ENCODE measurements at places on chromosomes 2 and 18.

- no peak for DNase-seq
Observed at GRCh38 chr2:158102446-158102845, 770 bp downstream of the UPP2 start.

DNA sequence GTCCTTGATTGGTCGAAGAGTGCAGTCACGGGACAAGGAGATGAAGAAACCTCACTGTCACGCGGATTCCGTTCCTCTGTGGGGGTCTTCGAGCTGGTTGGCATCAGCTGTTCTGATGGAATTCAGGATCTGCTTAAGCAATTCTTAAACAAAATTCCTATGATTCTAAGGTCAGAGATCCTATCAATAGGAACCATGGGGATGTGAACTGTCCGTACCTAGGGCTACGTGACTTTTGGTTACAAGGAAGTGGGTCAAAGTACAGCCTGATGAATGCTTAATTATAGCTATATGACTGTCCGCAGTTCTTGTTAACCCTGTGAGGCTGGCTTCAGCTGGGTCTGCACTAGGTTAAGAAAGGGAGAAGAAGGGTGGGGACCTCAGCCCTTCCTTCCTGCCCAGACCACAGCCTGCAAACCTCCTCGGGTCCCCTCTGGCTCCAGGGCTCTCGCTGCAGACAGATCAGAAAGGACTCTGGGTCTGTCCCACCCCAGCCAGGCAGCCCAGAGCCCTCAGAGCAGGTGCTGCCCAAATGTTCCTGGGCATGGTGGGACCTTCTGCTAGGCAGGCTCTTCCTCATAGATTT is 44.2 kb upstream of the TAF1B start:
- DNase-seq: no peak

DNA sequence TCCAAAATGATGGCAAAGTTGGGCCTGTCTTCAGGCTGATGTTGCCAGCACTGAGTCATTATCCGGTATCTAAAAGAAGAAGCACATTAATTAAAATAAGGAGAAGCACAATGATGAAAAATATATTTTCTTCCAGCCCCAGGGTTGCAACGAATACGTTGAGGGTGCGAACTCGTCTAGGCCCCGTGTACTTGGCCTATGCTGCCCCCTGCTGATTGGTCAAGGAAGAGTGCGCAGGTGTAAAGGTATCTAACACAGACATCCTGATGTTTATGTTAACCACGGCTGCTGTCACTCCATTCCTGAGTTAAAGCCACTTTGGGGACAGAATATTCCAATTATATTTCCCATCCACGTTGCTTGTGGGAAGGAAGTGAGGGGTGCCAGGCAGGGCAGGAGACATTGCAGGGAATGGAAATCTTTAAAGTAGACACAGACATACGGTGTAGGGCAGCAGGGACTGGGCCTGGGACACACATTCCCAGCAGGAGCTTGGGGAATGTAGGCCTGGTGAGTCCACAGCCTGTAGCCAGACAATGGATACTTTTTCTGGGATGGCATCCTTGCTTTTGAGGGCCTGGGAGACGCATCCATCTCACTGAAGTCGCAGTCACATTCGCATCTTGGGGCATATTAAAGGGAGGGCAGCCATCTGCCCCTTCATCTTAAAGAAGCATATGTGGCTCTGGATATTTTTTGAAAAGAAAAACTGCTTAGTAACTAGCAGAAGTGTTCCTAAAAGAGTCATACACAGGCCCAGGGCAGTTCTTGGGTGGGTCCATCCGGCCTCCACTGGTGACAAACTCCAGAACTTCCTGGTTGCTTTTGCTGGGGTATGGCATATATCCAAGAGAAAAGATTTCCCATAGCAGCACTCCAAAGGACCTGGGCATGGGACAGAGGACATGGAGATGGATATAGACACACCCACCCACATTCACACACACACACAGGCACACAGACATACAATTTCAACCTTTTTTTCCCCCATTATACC is 81.9 kb downstream of the CLIP4 start:
- peak; percentile 33 for DNase-seq

DNA sequence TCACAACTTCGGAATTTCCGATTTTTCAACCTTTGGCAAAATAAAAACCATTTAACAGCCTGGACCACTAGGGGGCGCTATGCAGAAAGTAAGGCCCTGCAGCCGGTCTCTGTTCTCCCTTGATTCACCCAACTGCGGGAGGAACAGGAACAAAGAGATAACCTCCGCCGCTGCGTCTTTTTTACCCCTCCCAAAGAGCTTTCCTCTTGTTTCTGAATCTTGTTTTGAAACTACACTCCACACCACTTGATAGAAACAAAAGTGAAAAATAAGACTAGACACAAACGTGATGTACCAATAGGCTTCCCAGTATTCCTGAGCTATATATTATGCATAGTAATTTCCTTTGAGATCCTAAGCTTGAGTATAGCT is 231.2 kb downstream of the MYO3B start:
- peak; percentile 51 for DNase-seq

- no peak for DNase-seq
Observed at GRCh38 chr2:71250935-71251334, 24.0 kb upstream of the PAIP2B start.

GRCh38 chr2:204550751-204551511 is 5.7 kb downstream of the PARD3B start:
- DNase-seq: no peak

GRCh38 chr2:8546612-8547283 is 135.1 kb upstream of the ID2 start:
- DNase-seq: no peak

GRCh38 chr2:109481196-109481555 is 132.6 kb downstream of the SEPTIN10 start:
- DNase-seq: no peak

- DNase-seq: no peak
Observed at GRCh38 chr2:55137024-55137958, 87.0 kb upstream of the RTN4 start.

GRCh38 chr2:30405260-30405605 is 41.8 kb upstream of the LCLAT1 start:
- no peak for DNase-seq

DNA sequence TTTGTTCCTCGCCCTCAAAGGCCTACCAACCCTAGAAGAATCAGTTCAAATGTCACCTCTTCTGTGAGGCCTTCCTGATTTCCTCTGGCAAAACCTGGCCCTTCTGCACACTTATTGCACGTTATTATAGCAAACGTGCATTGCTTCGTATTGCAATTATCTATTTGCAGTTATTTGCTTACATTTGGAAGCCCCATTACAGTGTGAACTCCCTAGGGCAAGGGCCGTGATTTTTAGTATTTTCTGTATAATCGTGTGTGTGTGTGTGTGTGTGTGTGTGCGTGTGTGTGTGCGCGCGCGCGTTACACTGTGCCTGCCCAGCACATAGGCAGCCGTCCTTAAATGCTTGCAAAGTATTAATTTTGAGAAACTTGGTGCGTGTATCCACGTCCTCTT is 460 bp upstream of the SEMA4F start:
- no peak for DNase-seq

- DNase-seq: no peak
Observed at GRCh38 chr2:23433282-23433681, 48.3 kb downstream of the KLHL29 start.

- no peak for DNase-seq
Observed at GRCh38 chr2:168060986-168061750, 186.2 kb downstream of the STK39 start.

- no peak for DNase-seq
Observed at GRCh38 chr2:40202798-40203400, 249.0 kb downstream of the SLC8A1 start.

GRCh38 chr2:187912950-187913349 is 358.7 kb upstream of the TFPI start:
- DNase-seq: no peak

GRCh38 chr2:76050196-76050595 is 339.5 kb upstream of the GCFC2 start:
- DNase-seq: no peak

GRCh38 chr18:35692866-35693265 is 111.3 kb downstream of the GALNT1 start:
- no peak for DNase-seq

- no peak for DNase-seq
Observed at GRCh38 chr2:69102041-69102593, 89.1 kb downstream of the ANTXR1 start.

DNA sequence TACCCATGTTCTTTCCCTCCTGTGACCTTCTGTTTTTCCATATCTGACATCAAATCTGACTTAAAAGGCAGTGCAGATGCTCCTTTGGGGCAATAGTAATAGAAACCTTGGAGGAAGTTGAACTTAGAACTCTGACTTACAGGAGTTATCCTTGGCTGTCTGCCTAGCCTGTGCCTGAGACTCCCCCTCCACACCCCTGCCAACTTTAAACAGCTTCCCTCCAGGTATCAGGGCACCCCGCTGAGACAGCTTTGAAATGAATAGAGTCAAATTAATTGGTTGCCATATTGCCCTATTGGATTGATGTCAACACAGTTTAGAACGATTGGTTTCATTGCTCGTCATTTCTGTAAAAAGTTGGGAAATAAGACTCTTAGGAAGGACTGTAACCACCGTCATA is 322.0 kb downstream of the PRKCE start:
- DNase-seq: no peak

DNA sequence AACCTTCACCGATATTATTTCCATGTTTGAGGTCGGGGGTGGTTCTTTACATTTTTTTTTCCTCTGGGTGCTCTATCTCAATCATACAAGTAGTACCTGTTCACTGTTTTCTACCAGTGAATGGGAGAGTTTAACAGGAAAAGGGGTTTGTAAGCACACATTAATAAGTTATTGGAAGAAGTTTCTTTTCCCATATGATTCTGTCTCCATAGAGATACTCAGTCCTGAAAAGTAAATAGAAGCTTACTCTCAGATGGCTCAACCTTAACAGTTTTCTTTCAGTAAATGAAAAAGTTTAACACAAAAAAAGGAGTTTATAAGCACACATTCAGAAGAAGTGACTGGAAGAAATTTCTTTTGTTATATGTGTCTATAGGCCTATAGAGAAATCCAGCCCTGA is 995.6 kb upstream of the SLC39A10 start:
- DNase-seq: no peak

DNA sequence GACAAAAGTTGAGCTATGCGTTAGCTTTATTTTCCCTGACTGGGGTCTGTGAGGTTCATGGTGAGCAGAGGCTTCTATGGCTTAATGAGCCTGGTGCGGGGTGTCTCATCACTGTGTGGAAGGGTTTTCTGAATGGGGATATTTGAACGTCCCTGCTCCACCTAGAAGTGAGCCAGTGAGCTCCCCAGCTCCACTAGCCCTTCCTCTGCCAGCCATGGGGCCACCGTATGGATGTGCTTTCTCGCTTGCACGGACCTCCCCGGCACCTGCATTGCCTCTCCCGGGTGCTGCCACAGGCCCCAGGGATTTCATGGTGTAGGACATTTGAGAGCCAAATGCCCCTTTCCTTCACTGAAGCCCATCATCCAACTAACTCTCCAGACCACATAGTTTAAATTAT is 37.8 kb downstream of the CYP26B1 start:
- no peak for DNase-seq

DNA sequence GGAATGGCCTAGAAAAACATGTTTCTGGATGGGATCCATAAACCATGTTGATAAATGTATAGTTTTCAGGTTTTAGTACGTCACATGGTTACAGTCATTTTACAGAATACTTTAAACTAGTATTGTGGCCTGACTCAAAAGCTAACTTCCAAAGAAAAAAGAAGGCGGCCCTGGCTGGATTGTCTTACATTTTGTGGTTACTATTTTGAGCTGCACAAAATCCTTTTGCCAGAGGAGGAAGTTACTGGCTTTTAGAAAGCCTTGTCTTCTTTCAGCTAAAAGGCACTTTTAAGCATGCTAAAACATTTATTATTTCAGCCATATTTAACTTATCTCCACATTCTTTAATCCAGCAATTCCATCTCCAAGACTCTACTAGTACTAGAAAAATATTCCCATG is 227.9 kb downstream of the CDH2 start:
- no peak for DNase-seq

GRCh38 chr2:41937921-41938708 is 109.7 kb upstream of the PKDCC start:
- no peak for DNase-seq

GRCh38 chr2:164048729-164049128 is 312.9 kb upstream of the FIGN start:
- no peak for DNase-seq

DNA sequence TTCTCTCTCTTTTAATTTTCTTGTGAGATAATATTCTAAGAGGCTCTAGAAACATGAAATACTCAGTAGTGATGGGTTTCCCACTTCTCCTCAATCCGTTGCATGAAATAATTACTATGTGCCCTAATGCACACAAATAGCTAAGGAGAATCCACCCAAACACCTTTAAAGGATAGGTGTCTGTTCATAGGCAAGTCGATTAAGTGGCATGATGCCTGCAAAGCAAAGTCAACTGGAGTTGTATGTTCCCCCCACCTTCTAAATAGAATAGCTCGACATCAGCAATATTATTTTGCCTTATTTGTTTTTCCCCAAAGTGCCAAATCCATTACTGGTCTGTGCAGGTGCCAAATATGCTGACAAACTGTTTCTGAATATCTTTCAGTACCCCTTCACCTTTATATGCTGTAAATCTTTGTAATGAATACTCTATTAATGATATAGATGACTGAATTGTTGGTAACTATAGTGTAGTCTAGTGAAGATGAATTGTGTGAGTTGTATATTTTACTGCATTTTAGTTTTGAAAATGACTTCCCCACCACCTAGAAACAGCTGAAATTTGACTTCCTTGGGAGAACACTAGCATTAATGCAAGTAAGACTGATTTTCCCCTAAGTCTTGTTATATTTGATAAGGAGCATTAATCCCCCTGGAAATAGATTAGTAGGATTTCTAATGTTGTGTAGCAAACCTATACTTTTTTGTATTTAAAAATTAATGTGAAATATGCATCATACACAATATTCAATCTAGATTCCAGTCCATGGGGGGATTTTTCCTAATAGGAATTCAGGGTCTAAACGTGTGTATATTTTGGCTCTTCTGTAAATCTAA is 9.0 kb downstream of the TBR1 start:
- DNase-seq: peak; percentile 55
